ENCODE measurements at places on chromosomes 16 and 17.
A peak's percentile ranks its signal among the peaks of the same experiment; 100 is the strongest.

DNA sequence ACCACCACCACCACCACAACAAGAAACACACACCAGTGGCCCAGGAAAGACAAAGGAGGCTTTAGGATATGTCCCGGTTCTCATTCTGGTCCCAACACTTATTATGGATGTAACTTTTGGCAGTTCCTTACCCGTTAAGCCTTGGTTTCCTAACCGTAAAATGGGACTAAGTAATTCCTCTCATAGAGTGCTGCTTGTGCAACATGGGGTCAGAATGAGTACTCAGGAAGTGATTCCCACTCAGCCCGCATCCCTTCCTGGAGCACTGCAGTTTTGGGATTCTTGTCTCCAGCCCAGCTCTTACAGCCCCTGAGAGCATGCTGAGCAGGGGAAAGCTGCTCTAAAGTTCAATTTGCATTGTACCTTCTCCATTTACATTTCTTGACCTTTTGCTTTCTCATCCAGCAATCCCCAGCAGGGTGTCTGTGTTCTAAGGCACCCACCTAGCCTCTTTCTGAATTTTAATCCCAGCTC lies 262.6 kb downstream of the PRKCA start:
- DNase-seq, result no peak

DNA sequence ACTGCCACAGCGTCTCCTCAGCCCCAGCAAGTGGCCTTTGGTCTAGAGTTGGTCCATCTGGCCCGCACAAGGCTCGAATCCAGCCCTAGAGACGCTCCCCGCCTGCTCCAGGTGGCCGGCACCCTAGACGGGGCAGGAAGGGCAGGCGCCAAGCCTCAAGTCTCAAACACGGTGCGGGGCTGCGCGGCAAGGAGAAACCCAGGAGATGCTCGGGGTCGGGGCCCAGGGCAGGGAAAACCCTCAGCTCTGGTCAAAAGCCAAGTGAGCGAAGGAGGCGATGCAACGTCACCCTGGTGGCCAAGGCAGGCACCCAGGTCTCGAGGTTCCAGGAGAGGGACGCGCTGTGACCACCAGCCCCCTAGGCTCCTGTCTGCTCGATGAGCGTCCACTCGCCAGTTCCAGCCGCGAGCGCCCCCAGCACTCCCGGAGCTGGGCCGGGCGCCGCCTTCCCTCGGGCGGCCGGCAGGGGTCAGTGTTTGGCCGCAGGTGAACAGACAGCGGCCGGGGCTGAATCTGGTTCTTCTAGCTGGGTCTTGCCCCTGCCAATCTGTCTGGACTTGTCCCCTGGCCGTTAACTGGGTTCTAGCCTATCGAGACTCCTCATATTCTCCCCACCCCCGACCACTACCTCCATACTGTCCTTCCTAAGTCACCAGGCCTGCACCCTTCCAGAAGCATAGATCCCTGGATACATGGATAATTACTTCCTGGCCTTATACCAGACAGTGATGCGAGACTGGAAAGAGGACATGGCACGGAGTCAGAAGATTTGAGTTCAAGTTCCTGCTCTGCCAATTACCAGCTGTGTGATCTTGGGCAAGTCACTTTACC lies 44.0 kb downstream of the PRAC1 start:
- DNase-seq, result peak; percentile 53

DNA sequence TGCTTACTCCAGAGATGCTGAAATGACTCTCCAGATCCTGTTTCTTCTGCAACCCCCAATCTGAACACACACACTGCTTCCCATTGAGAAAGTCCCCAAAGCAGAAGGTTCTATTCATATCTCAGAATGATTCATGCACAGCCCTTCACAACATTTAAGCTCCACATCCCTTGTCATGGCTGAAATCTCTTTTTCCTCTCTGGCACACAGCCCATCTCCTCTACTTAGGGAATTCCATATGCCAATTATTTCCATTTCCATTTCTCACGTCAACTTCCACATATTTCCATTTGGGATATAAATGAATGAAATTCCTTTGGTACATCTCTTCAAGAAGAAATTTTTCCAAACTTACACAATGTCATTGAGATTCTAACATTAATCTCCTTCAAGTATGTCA lies 119.6 kb downstream of the CDH11 start:
- DNase-seq, result no peak

DNA sequence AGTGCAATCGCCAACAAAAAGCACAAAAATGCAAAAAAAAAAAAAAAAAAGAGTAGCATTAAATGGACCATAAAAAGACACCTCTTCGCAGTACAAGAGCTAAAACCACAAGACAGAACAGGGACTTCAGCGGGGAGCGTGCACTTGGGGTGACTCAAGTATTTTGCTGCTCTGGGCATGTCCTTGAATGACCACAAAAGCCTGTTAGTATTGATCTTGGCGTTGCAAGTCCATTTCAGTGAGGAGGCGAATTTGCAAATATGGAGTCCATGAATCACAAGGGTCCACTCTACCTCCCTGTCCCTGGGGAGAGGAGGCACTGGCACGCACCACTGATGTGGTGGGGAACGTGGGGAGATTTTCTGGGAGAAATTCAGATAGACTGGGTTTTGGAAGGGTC lies 78.9 kb downstream of the CNGB1 start:
- DNase-seq, result no peak

DNA sequence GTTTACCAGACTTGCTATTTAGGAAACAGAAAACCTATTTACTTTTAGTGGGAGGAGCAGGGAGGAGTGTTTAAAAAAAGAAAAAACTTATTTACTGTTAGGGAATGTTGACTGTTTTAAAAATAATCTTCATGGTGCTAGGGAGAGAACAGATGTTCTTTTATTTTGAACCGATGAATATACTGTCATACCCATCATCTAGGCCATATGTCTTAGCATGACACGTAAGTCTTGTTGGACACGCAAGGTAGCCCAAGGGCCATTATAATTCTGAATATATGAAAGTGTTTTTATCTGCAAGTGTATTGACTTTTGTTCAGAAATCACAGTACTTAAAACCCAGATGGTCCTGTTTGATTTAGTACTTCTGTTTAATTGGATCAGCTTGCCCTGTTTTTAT lies 11.6 kb downstream of the WIPF2 start:
- DNase-seq, result no peak

- no peak for DNase-seq
Measured at GRCh38 chr17:55274355-55275255, 9.8 kb downstream of the HLF start.

GRCh38 chr16:30523768-30524574 lies 2.4 kb downstream of the ZNF768 start:
- no peak for DNase-seq

- DNase-seq, result peak; percentile 67
Measured at GRCh38 chr16:49463529-49463928, 89.9 kb downstream of the C16orf78 start.

DNA sequence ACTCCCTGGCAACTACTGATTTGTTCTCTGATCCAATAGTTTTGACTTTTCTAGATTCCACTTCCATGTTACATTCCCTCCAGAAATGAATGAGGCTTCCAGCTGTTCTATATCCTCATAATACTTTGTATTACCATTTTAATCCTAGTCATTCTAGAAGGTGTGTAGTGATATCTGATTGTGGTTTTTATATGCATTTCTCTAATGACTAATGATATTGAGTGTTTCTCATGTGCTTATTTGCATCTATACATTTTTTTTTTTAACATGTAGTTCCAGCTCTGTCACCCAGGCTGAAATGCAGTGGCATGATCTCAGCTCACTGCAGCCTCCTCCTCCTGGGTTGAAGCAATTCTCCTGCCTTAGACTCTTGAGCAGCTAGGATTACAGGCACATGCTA lies 7.3 kb downstream of the ADGRG5 start:
- DNase-seq, result no peak

- no peak for DNase-seq
Measured at GRCh38 chr16:67551091-67551490, 11.2 kb upstream of the CTCF start.

GRCh38 chr16:20941636-20941926 lies 41.0 kb downstream of the LYRM1 start:
- DNase-seq, result no peak

DNA sequence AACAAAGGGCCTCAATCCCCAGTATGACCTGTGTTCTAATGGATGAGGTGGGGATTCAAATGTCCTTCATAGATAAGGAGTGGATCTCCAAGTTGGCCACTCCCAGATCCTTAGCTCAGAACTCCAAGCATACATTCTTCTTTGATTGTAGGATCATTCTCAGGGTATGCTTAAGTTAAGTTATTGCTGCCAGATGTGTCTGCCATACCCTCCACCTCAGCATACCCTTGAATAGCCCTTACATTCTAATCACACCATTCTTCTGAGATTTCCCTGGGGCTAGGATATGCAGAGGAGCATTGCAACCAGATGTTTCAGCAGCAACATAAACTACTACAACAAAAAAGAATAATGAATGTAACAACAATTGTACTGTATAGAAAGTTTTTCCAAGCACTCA lies 1.6 kb upstream of the KRTAP2-4 start:
- no peak for DNase-seq

DNA sequence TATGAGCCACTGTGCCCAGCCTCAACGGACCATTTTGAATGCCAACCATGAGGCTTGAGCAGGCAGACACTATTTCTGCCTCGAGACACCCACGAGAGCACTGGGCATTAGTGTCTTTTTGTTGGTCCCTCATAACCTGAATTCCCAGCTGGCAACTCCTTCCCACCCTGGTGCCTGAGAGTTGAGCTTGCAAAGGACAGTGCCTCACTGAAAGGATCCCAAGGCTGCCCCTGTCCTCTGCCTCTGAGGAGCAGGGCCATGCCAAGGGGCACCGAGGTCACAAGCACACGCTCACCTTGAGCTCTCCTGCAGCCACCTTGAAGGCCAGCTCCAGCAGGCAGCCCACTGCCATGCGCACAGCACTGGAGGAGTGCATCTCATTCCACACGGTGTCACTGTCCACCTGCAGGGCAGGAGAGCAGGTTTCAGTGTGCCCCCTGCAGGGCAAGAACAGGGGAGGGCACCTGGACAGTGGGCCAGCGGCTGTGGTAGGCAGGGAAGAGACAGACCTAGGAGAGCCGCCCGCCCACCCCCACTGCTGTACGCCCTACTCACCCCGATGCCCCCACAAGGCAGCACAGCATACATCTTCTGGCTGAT lies 12.8 kb downstream of the G6PC3 start:
- DNase-seq, result no peak

DNA sequence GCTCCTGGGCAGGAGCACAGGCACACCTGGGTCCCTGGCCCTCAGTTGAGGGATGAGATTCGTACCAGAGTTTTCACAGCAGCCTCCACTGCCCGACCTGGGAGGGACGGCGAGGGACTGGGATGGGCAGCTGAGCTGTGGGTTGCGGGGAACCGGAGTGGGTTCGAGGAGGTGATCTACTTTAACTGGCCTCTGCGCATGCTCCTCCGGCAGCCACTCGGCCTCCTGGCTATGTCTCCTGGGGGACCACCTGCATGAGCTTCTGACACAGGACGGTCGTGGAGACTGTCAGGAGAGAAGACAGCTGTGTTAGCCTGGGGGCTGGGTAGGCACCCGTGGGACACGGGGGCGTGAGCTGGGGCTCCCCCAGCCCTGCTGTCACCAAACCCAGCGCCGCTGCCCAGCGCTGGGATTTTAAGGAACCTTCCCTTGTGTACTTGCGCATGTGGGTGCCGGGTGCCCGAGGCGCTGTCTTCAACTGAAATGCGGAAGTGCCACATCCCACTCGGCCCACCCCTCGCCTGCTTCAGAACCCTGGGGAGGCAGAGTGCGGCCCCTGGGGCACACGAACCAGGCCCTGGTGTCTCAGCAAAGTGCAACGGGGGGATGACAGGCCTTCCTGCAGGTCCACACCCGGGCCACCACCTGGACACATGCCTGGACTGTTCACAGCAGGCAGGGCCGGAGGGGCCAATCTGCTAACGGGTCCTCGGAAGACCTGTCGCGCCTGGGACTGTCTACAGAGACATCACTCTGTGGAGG lies 36.4 kb downstream of the SLC7A5 start:
- DNase-seq, result no peak

DNA sequence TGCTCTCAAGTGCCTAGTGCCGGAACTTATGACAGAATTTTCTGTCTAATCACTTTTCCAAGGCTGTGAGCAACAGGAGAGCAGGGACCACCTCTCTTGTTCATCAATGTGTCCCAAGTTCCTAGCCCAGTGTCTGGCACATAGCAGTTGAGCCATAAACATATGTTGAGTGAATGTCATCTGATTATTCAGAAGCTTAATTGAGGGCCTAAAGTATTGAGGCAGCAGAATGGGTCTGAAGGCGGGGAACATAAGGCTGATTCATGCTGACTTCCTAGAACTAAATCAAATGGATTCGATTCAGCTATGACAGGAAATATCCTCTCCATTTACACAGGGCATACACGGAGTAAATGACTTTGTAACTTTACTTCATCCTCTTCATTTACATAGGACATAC lies 438.0 kb upstream of the ZFHX3 start:
- DNase-seq, result no peak

DNA sequence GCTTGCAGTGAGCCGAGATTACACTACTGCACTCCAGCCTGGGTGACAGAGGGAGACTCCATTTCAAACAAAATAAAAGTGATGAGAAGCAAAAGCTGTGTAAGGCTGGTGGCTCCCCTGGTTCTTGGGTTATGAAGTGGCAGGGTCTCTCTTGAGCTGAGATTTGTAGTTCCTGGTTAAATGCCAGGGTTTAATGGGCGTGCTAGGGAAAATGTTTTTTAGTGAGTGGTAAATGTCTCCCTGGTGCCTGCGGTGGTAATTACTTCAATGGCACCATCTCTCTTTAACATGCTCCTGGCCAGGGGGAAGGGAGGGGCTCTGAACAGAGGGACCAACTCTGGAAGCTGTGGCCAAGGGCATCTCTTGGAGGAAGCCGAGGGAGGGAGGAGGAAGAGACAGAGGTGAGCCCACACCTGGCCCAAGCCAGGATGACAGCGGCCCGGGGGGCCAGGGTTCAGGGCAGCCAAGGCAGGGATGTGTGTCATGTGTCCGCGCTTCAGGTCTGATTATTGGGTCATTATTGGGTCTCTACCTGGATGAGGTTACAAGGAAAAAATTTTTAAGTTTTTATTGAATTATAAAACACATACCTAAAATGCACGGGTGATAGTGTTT lies 17.8 kb upstream of the RPL38 start:
- no peak for DNase-seq

DNA sequence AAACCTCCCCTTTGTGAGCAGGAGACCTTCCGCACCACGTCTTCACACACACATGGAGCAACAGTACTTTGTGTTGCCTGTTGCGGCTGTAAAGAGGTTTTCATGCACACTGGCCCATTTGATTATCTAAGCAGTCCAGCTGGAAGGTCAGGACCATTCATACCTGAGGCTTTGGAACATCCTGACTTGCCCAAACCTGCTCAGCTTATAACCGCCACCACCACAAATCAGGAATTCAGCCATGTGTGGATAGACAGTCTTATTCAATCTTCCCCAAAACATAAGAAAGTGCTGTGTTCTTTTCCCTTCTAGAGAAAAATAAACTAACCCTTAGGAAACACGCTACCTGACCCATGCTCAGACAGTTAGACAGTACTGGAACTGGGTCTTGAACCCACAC lies 81.6 kb upstream of the XYLT1 start:
- DNase-seq, result no peak

GRCh38 chr17:73359987-73360410 lies 48.2 kb upstream of the CDC42EP4 start:
- DNase-seq, result no peak

Data from activated effector memory CD4-positive, alpha-beta T cell treated with Interleukin-2 at 50 U/mL for 16 hours (primary cell).